ENCODE measurements at places on chromosomes 13 and 19.

DNA sequence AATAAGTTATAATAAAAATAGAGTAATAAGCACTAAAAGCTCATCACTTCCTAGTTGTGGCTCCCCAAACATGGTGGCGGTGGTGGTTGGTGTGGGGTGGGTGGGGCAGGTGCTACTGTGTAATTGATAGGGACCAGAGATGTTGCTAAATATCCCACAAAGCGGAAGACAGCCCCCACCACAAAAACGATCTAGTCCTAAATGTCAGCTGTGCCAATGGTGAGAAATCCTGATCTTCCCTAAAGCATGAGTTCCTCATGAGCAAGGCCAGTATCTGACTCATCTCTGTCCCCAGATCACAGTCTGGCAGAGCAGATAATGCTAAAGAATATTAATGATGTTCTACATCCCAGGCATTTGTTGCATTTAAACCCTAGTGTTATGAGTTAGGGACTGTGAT is 1.9 kb upstream of the EDDM13 start:
- DNase-seq: peak; percentile 34

- DNase-seq: no peak
Observed at GRCh38 chr13:85976242-85976641, 177.0 kb upstream of the SLITRK6 start.

DNA sequence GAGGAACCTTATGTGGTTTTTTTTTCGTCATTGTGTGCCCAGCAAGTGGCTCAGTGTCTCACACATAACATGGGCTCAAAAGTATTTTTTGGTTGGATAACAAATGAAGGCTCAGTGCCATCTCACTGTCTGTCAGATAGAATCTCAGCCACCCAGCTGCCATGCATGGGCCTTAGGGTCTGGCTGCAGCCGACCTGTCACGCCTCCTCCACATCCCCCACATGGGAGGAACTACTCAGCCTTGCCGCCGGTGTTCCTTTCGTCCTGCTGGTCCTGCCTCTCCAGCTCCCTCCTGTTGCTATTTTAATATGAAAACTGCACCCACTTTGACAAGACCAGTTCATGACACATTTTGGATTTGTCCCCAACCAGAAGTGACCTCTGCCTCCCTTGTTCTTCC is 121.2 kb downstream of the SHISA2 start:
- no peak for DNase-seq

- DNase-seq: no peak
Observed at GRCh38 chr19:41626877-41627276, at the start of gene CEACAM4. CEACAM4 (minus strand) TSS chr19:41627074; CDS start chr19:41626963, 111 bp downstream.

- no peak for DNase-seq
Observed at GRCh38 chr13:82294226-82294625, 1588.0 kb downstream of the SLITRK1 start.

- DNase-seq: no peak
Observed at GRCh38 chr13:110394371-110394841, 87.3 kb downstream of the COL4A2 start.

DNA sequence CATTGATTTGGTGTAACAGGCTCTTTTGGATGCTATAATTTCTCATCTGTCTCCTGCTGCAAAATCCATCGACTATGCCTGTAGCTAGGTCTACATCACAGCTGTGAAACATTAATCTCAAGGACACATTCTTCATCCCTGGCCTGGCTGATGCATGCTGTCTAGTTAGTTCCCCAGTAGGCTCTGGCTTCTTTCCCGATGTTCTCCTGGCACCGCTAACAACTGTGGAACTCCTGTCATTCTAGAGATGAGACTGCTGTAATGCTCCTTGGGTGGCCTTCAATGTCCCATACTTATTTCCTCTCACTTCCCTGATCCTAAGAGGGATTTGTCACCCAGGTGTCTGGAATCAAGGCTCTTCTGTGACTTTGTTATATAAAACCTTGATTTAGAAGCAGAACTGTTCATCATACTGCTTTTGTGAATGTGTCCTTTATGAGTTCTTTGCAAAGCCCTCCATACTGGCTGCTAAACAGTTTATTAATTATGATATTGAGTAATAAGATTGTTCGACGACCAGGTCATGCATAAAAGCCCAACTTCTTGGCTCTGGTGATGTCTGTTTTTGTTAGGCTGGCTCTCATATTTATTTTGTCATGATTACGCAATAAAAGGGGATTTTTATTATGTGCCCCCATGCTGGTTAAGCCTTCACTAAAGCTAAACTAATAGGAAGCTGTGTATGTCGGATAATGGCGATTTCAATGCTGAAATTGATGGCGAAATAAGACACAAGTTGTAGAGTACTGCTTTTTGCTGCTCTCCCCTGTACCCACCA is 227.5 kb downstream of the DCT start:
- DNase-seq: peak; percentile 58

Measured in AG08395 (cell line).